ENCODE measurements at places on chromosomes 11 and 22.
A peak's percentile ranks its signal among the peaks of the same experiment; 100 is the strongest.

- DNase-seq = no peak
These were observed 108.1 kb downstream of the CCDC34 start for GRCh38 chr11:27254744-27255446.

DNA sequence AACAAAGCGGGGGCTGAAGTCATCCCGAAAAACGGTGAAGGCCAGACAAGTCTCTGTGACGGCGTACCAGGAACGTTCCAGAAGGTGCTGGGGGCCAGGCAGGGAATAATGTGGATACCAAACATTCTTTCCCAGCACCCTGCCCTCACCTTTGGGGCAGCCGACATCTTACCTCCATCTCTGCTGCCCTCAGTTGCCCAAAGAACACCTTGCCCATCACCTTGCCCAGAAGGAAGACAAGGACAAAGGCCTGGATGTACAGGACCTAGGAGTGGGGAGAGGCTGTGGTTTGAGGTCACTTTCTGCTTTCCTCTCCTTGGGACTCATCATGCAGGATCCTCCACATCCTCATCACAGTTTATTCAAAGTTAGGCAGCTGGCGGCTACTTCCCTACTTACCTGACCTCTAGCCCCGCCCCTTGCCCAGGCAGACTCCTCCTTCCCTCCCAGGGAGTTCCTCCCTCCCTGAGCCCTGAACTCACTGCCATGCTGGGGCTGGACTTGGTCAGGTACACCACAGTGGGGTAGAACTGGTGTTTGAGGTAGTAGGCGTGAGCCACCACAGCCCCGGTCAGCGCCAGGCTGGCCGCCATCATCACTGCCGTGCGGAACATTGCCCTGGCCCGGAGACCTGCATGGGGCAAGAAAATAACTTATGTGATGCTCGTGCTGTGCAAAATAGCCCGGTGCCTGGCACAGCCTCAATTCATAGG is 1.2 kb downstream of the SYVN1 start:
- no peak for DNase-seq

DNA sequence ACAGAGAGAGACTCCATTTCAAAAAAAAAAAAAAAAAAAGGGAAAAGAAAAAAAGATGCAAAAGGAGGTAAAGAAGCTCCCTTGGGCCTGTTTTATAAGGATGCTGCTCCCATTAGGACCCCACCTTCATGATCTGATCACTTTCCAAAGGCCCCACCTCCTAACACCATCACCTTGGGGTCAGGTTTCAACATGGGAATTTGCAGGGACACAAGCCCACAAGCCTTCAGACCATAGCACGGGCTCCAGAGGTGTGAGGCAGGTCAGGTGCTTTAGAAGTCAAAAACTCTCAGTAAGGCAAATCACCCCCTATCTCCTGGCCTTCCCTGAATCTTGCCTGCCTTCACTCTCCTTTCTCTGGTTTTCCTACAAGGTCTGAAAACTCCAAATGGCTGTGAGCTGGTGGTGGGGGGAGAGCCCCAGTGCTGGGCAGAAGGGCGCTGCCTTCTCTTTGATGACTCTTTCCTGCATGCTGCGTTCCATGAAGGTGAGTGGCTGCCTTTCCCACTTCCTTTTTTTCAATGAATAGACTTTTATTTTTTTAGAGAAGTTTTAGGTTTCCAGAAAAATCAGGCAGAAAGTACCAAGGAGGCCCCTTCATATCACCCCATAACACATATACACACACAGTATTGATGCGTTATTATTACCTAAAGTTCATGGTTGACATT is 13.2 kb downstream of the ASPHD2 start:
- no peak for DNase-seq

GRCh38 chr11:35892166-35892565 is 51.7 kb upstream of the LDLRAD3 start:
- no peak for DNase-seq

DNA sequence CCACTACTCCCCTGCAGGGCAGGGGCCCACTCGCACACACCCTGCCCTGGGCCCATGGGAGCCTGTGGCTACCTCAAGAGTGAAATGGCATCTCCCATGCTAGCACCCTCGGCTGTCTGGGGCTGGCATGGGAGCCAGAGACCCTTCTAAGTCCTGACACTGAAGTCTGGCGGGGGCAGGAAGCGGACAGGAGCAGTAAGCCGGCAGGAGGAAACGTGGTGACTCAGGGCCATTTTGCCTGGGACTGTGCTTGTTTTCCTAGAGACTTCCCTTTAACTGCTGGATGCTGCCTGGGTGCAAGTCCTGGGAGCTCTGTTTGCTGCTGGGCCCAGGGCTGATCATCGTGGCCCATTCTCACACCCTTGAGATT is 16.8 kb downstream of the RELT start:
- DNase-seq = no peak

DNA sequence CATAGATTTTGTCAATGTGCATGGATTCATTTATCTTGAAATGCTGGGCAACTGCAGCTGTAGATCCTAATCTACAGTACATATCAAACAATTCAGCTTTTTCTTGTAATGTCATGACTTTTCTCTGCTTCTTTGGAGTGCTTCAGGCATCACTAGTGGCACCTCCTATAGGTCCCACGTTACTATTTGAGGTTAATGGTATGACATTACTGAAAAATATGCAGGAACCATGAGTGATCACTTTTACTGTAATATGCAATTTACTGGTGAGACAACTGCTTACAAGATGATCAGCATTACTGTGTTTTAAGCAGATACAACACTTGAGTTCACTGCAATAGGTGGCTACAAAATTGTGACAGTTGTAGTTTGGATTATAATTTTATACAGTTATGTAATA is 3.0 kb downstream of the CENATAC start:
- no peak for DNase-seq

GRCh38 chr11:88555018-88555828 is 217.7 kb upstream of the CTSC start:
- no peak for DNase-seq

DNA sequence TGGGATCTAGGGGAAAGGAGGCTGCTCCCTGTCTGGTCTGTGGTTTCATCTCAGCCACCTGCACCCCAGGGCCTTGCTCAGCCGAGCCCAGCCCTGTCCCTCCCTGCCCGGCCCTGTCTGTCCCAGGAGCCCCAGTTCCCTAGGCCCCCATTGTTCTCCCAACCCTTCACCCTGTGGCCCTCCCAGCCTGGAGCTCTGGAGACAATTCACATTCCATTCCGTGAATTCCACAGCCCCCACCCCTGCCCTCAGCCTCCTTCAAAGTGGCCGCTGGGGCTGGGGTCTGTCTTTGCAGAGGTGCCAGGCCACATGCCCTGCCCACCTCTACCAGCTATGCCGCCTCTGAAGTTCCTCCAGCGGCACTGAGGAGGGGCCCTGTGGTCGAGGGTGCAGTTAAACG is 77.9 kb upstream of the WNT11 start:
- DNase-seq = no peak

- no peak for DNase-seq
These were observed 94.3 kb downstream of the RNF169 start for GRCh38 chr11:74842967-74843366.

DNA sequence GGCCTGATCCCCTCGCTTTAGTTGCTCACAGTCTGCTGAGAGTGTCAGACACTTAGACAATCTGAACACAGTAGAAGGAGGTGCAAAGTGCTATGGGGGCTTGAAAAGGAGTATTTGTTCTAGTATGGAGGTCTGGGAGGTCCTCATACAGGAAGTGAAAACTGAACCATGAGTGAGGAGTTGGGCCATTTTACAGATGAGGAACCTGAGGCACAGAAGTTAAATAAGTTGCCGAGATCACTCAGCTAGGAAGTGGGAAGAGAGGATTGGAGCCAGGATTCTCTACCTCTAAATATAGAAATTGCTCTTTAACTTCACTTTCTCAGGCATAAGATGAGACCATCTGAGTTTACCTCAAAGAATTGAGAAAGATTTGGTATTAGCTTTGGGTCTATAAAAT is 4.0 kb upstream of the NEU3 start:
- DNase-seq = no peak

DNA sequence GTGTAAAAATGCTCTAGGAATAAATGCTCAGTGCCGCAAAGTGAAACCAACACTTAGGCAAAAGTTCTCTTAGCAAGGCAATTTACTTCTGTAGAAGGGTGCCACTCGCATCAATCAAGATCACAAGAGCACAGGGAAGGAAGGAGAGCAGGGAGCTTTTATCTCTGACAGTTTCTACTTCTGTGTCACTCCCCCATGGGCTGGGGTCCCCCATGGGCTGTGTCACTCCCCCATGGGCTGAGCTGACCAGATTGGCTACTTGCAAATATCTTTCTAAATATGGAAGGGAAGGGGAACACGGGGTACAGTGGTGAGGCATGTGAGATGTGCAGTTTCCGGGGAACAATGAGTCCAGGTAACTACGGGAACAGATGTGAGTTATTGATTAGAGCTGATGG is 397 bp downstream of the OR52N2 start:
- DNase-seq = no peak

DNA sequence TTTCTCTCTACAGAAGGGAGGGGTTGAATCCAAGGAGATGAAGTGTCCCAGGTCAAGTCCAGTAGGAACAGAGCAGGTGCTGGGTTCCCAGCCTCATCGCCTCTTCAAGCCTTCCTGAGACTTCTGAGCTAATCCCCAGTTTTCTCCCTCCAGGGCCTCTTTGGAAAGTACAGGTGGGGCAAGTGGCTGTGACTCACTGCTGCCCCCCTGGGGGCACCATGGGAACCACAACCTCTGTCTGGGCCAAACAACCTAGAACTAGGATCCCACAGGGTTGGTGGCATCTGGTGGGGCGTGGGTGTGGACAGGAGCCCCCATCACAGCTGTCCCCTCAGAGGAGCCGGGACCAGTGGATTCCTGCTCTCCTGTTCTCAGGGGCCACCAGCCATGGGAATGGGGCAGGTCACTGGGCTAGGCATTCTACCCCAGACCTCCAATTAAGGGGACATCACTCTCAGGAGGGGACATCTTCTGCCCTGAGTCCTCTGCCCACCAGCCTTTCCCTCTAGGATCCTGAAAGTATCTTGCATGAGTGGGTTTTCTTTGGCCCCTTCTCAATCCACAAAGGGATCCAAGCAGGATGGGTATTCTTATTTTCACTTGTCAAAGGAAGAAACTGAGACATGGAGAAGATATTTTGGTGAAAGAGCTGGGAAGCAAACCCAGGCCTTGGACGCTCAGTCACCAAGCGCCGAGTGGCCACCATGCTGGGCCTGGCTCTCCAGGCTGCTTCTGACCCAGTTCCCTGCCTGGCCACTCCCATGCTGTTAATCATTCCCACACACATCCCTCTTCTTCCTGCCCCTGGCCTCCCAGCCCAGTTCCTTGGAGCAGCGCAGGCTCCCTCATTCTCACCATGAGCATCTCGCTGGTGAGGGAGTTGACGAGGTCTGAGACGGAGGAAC is 23.8 kb downstream of the LRRC10B start:
- DNase-seq = peak; percentile 23

DNA sequence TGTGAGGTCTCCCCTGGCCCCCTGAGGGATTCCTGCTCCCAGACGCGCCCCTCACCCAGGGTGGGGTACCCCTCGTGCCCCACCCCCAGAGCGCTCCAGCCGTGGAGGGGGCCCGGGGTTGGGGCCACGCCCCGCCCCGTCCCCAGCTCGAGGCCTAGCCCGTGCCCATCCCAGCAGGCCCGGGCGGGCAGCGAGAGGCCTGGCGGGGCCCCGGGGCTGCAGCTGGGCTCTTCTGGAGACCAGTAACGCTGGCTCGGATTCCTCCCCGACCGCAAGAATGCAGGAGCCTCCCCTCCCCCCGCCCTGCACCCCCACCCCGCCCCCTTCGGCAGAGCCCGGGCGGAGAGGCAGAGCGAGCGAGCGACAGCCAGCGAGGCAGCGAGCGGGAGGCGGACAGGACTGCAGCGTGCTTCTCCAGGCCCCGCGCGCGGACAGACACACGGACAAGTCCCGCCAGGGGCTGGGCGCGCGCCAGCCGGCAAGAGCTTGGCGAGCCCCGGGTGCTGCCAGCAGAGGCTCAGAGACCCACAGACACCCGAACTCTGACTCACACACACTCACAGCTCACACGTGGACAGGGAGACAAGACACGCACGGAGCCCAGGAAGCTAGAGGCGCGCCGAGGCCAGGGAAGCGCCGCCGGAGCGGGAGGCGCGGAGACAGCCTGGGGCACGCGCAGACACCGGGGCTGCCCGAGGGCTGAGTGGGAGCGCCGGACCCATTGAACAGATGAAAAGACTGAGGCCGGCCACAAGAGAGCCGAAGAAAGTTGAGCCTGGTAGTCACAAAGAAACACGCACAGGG is 15.2 kb downstream of the BCL9L start:
- DNase-seq = peak; percentile 54

DNA sequence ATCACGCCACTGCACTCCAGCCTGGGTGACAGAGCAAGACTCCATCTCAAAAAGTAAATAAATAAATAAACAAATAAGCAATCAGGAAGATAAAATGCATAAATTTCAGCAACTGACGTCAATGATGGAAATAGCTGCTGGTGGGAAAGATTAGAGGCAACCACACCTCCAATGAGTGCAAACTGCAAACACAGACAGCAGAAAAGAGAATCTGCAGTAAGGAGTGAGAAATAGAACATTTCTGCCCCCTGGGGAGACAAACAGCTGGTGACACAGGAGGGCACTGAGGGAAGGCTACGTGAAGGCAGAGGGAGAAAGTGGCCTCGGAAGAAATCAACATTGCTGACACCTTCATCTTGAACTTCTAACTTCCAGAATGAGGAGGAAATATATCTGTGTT is 6.5 kb downstream of the PI4KA start:
- DNase-seq = no peak

GRCh38 chr22:46267431-46268279 is at the start of gene TTC38:
Gene TTC38, plus strand, starts transcription at chr22:46268008. Its CDS starts 32 bp downstream, at chr22:46268040.
- DNase-seq = peak; percentile 44

DNA sequence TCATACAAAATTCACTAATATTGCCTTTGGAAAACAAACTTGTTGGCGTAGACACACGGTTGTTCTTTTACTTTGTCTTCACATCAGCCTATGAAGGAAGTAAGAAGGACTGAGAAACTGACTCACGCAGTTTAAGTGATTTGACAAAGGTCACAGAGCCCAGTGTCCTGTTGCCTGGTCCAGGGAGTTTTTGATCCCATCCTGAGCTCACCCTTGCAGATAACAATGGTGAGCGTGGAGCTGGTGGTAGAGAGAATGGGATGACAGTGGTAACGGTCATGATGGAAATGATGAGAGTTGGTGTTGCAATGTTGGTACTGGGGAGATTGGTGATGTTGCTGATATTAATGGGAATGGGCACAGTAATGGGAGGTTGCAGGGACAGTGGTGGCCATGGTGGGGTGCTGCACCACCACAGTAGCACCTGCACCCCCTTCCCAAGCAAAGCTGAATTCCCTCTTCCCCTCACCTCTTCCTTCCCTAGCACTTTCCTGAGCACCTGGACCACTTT is 22.0 kb downstream of the CREB3L1 start:
- DNase-seq = no peak

DNA sequence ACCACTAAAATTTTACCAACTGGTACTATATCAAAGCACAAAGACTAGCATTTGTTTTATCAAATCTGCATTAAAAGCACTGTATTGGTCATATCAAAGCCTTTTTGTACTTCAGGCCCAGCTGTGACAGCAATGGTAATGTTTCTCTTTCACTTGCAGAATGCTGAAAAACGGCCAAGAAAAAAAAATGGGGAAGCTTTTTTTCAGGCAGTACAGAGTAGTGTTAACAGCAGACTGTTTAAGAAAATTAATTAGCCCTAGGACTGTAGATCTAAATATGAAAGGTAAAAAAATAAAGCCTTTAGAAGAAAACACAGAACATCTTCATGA is 33.3 kb downstream of the DENND5A start:
- no peak for DNase-seq

- no peak for DNase-seq
These were observed 27.9 kb downstream of the SMIM38 start for GRCh38 chr11:69183613-69184012.
